ENCODE measurements at places on chromosomes 3 and 15. TPM values are rescaled to one million over a fixed set of nuclear protein-coding genes. Genes with fewer than 3 reads are reported as not detected.

GRCh38 chr15:79721256-79721655 lies 175.6 kb downstream of the MTHFS start:
- no peak for DNase-seq
- no peaks in the 10 kb centered on the region for H3K36me3 ChIP-seq
- peaks cover 9% of the 10 kb centered on the region for H3K27me3 ChIP-seq
- H3K4me1 ChIP-seq: no peaks in the 10 kb centered on the region
- H3K27ac ChIP-seq: no peak overlapping the region

The ARHGAP31 gene
- total RNA-seq: 8.0 TPM

DNA sequence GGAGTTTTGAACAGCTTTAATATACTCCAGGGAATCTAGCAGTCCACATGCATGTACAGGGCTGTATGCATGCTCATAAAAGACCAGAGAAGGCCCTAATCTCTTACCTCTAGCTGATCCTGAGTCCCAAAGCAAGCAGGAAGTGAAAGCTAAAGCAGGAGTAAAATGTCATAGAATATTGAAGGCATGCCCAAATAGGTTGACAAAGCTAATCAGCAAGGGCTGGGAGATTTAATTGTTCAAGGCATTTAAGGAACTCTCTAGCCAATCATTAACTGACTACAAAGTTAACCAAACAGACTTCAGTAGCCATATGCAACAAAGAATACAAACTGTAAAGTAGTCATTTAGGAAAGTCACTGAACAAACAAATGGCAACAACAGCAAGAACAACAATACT lies 85.8 kb upstream of the KBTBD8 start:
- no peaks in the 10 kb centered on the region for H3K4me1 ChIP-seq
- H3K27me3 ChIP-seq: no peaks in the 10 kb centered on the region
- no peak for DNase-seq
- no peak overlapping the region for H3K4me3 ChIP-seq
- no peaks in the 10 kb centered on the region for H3K36me3 ChIP-seq

DNA sequence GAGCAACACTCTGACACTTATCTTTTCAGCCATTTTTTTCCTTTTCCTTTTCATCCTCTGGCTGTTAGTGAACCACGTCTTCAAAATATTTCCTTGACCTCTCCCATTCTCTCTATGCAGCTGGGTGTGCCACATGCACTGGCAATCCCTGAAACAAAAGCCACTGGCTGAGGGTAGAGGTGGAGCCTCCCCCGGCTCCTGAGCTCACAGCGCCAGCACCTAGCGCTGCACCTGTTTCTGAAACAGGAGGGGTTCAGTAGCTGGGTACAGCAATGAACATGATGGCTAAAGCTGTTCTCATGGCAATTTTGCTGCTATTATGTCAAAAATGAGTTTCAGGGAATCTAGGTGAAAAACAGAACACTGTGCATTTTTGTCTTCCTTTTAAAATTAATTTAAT lies 314.7 kb upstream of the ATP10A start:
- no peaks in the 10 kb centered on the region for H3K27me3 ChIP-seq
- no peak overlapping the region for H3K27ac ChIP-seq
- H3K4me3 ChIP-seq: no peak overlapping the region
- DNase-seq: no peak
- H3K36me3 ChIP-seq: no peaks in the 10 kb centered on the region

GRCh38 chr3:193939527-193939926 lies 196.4 kb upstream of the HES1 start:
- H3K4me1 ChIP-seq: no peaks in the 10 kb centered on the region
- peaks cover 29% of the 10 kb centered on the region for H3K27me3 ChIP-seq
- H3K36me3 ChIP-seq: no peaks in the 10 kb centered on the region
- H3K4me3 ChIP-seq: no peak overlapping the region
- H3K27ac ChIP-seq: no peak overlapping the region

- peak overlapping the region; percentile 45 for H3K4me3 ChIP-seq
- peaks cover 54% of the 10 kb centered on the region for H3K4me1 ChIP-seq
- H3K36me3 ChIP-seq: peaks cover 7% of the 10 kb centered on the region
- peak overlapping the region; percentile 2 for H3K27ac ChIP-seq
- no peak for DNase-seq
These were observed 1.8 kb upstream of the SNAP23 start for GRCh38 chr15:42493679-42494078.

All from activated T-helper 1 cell treated with anti-CD3 and anti-CD28 coated beads, Interleukin-12 subunit alpha, Interleukin-12 subunit beta, Interleukin-2, Interleukin-4 antibody, amounts not matched to agents 30 ng/mL and 10 ng/mL and 1 ng/mL, durations not matched to agents 14 hours and 24 hours and 36 hours (primary cell).